DND-41 (cell line): ENCODE measurements at places on chromosomes 12 and 14.

- DNase-seq: no peak
Observed at GRCh38 chr12:19746471-19746870, 307.2 kb downstream of the AEBP2 start.

GRCh38 chr12:96170328-96170727 lies 23.8 kb upstream of the ELK3 start:
- DNase-seq: no peak

- DNase-seq: no peak
Observed at GRCh38 chr14:104596451-104596918, 8.1 kb downstream of the TMEM179 start.

DNA sequence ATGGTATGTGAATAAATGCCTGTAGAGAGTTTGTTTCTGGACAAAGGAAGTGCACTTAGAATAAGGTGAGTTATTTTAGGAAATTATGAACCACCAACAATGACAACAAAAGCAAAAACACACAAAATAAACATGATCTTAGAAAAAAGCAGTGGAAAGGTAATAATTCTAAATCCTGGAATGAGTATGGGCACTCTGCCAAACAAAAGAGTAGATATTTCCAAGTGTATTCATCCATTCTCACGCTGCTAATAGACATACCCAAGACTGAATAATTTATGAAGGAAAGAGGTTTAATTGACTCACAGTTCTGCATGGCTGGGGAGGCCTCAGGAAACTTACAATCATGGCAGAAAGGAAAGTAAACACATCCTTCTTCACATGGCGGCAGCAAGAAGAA lies 269.3 kb upstream of the NPAS3 start:
- no peak for DNase-seq

- DNase-seq: no peak
Observed at GRCh38 chr14:91068642-91069041, 8.2 kb upstream of the RPS6KA5 start.

GRCh38 chr12:9636150-9636850 lies 28.6 kb upstream of the KLRB1 start:
- DNase-seq: no peak

DNA sequence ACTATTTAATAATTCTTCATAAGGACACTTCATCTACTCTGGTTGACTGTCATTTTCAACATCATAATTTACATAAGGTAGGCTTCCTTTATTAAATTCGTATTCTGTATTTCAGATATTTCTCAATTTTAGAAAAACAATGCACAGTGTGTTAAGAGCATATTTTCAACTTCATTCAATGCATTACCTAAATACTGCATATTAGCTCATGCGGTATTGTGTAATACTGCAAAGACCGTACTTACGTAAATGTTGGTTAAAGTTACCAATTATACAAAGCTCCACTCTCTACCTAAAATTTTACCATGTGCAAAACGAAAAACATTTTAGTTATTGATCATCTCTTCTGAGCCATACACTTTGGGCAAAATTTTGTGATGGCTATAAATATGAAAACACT lies 62.8 kb downstream of the EXOC5 start:
- DNase-seq: no peak

DNA sequence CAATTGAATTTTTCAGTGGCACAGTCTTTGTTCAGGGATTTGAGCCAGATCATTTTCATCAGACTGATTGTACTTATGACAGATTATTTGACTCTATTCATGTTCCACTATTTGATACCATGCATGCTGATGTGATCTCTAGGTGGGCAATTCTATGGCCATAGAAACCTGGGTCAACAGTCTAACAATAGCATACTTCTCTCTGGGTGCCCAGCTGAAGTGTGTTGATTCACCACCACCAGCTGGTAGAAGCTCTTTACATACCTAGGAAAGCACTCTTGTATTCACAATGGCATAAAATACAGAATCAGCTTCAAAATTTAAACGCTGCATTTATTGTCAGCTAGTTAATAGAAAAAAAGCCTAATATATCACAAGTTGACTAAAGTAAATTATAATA lies 90.2 kb upstream of the TMTC2 start:
- DNase-seq: no peak
